ENCODE measurements at places on chromosomes 7 and 10. TPM values are rescaled to one million over a fixed set of nuclear protein-coding genes. Genes with fewer than 3 reads are reported as not detected.

GRCh38 chr7:50372923-50373322 lies 68.4 kb downstream of the IKZF1 start:
- DNase-seq, result no peak

GRCh38 chr10:25682203-25682851 lies 251.7 kb upstream of the MYO3A start:
- DNase-seq, result no peak

DNA sequence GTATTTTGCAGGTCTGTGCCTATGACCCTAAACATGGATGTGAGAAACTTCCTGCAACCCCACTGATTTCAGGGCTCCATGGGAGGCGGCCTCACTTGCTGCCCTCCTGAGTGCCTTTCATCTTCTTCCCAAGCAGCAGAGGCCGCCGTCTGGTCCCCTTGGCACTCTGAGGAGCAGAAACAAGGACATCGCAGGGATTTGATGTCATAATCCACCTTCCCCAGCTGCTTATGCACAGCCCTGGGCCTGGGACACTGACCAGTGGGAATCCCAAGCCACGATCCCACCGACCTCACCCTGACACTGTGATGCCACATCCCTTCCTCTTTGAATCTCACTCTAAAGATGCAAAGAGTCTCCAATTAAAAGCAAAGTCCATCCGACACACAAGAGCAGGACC lies 7.7 kb downstream of the CAMK2G start:
- no peak for DNase-seq

GRCh38 chr7:2820508-2820934 lies 23.6 kb downstream of the GNA12 start:
- DNase-seq, result no peak

DNA sequence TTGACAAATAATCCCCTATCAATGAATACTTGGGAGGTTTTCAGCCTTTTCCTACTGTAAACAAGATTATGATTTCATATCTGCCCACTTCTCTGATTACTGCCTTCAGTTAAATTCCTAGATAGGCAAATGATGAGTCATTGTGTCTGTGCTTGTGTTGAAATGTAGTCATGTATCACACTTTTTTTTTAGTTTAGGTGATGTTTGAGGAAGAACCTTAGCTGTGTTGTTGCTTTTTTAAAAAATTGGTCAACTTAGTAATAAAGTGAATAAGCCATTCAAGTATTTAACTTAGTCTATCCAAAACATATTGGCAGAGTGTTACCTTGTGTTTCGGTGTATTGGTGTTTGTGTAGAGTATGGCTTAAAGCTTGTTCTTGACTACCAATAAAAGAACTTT lies 60.0 kb downstream of the WAC start:
- no peak for DNase-seq

GRCh38 chr10:67607472-67607871 lies 88.5 kb downstream of the CTNNA3 start:
- DNase-seq, result no peak

DNA sequence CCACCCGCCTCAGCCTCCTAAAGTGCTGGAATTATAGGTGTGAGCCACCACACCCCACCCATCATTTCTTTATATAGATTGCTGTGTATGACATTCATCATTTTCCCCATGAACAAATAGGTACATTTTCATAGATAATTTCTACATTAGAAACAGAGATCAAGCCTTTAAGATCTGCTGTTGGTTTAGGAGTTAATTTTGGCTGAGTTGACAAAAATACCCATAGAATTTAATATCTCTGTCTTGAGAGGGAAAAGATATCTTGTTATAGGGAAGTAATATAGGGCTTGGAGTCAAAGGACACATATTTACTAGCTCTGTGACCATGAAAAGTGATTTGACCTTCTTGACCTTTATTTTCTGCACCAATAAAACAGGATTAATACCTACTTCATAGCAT lies 51.8 kb downstream of the LRMDA start:
- no peak for DNase-seq

GRCh38 chr10:114094795-114095194 lies 51.1 kb downstream of the ADRB1 start:
- no peak for DNase-seq

DNA sequence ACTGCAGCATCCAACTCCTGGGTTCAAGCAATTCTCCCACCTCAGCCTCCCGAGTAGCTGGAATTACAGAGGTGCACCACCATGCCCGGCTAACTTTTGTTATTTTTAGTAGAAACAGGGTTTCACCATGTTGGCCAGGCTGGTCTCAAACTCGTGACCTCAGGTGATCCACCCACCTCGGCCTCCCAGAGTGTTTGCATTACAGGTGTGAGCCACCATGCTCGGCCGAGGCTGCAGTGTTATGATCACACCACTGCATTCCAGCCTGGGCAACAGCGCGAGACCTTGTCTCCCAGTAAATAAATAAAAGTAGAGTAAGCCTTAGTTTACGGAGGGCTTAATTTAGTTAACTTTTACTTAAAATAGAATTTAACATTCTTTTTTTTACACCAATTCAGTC lies 23.7 kb upstream of the IGF2BP3 start:
- DNase-seq, result no peak

DNA sequence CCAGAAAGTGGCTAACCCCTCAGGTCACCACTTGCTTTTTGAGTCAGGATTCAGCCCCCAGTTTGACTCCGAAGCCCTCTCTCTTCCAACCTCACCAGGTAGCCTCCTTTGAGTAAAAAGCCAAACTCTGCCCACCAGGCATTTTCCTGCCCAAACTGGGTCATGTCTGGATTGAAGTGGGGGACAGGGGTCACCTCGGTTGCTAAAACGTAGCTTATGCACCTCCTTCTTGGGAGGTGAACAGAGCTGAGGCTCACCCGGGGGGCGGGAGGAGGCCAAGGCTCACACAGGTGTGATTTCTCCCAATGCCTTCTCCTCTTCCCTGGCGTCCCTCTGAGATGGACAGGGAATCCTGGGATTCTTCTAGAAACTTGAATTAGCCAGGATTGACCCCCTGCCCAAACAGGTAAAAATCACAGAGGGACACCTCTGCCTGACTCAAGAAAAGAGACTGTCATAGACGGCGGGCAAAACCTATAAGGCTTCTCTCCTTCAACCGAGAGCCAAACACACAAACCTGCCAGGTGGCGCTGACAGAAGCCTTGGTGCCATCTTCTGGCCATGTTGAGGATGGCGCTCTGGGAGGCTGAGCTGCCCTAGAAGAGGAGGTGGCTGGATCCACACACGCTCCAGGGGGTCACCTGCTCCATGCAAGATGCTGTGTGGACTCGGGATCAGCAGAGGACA lies 51.6 kb downstream of the PRLHR start:
- DNase-seq, result peak; percentile 52

AKR1B1 gene
- total RNA-seq, result 104 TPM

GLCCI1 gene
- 20.9 TPM for total RNA-seq
